ENCODE measurements at places on chromosomes 3 and 15. TPM values are rescaled to one million over a fixed set of nuclear protein-coding genes. Genes with fewer than 3 reads are reported as not detected.

ERICH6 gene
- not detected for total RNA-seq

CMC1 gene
- 3.9 TPM for total RNA-seq

BUB1B gene
- total RNA-seq = 26.8 TPM

PLSCR5 gene
- not detected for total RNA-seq

PIERCE2 gene
- 1.1 TPM for total RNA-seq

DNAH12 gene
- 0.04 TPM for total RNA-seq

All from pulmonary artery endothelial cell (primary cell).